ENCODE measurements at places on chromosomes 1 and 21.
A peak's percentile ranks its signal among the peaks of the same experiment; 100 is the strongest.

- no peak for DNase-seq
Observed at GRCh38 chr1:159089184-159089791, 12.7 kb upstream of the AIM2 start.

DNA sequence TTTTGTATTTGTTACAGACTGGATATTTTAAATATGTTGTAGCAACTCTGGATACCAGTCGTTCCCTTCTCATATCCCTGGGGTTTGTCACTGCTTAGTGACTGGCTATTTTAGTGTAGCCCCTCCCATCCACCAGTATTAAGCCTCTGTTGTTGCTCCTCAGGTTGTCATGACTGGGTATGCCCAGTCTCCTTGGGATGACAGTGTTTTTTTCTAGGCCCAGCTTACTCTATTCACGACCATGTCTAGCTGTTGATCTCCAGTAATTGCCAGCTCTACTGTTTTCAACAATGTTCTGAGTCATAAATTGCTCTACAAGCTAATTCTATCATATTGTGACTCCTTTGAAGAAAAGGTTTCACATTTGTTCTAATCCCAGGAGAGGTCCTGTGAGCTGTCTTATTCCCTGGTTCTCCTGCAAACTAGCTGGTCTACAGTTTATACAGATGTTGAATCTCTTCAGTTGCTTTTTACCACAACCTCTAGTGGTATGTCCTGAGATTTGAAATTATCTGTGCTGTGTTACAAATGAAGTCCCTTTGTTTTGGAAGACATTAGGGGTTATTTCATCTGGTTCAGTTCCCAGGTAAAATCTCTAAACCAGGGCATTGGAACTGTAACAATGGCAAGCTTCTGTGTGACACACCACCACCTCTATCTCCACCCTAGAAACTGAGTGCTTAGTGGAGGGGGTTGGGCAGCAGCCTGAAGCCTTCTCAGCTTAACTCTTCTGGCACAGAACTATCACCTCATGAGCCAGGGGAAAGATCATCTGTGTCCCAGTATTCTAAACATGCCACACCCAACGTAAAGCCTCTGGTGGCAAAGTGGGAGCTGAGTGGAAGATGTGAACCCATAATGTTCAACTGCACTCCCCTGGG lies 124.6 kb downstream of the TRIM33 start:
- no peak for DNase-seq

DNA sequence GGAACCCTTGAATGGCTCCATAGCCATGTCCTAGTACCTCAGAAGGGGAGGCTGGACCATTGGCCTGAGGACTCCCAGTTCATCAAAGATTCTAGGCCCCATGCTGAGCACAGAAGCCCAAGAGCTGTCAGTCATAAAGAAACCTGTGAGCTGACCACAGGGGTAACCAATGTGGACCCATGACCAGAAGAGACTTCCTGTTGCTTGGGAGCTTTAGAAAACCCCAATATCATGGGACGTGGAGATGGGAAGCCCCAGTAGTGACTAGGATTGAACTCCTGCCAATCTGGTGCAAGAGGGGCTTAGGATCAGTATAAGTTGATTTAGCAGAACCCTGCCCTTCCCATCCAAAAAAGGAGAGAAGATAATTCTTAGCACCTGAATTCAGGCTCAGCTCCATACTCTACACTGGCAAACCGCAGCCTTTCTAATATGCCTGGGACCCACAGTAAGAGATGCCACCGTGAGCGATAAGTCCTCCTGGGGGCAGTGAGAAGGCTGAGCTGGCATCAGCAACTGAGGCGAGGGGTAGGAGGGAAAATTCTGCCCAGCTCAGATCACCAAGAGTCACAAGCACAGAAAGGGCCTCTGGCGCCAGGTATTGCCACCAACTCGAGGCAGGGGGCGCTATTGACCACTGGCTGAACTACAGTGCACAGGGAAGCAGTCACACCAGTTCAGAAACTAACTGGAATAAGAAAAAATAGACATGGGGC lies 108.9 kb downstream of the CAPN8 start:
- peak; percentile 32 for DNase-seq

DNA sequence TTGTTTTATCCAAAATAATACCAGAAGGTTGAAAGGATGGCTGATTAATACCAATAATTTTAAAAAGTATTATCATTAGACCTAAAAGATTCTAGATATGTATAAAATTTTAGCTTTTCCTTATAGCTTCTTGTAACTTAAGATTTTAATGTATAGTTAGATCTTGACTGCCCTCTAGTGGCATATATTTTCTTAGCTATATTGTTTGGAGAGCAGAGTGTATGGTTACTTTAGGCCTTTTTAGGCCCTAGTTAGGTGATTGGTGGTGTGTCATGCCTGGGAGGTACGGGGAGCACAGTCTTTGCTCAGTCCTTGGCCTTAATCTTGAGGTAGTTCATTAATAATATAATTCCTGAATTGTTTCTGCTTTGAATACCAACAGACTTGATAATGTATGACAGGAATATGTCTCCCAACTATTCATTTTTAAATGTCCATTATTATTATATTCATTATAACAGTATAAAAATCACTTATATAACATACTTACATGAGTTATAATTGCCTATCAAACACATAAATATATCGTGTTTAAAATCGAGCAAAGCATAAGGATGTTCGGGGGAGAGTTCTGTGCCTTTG lies 328.4 kb downstream of the ZP4 start:
- DNase-seq, result peak; percentile 57

- DNase-seq, result no peak
Observed at GRCh38 chr1:245599371-245600174, 444.8 kb downstream of the KIF26B start.

DNA sequence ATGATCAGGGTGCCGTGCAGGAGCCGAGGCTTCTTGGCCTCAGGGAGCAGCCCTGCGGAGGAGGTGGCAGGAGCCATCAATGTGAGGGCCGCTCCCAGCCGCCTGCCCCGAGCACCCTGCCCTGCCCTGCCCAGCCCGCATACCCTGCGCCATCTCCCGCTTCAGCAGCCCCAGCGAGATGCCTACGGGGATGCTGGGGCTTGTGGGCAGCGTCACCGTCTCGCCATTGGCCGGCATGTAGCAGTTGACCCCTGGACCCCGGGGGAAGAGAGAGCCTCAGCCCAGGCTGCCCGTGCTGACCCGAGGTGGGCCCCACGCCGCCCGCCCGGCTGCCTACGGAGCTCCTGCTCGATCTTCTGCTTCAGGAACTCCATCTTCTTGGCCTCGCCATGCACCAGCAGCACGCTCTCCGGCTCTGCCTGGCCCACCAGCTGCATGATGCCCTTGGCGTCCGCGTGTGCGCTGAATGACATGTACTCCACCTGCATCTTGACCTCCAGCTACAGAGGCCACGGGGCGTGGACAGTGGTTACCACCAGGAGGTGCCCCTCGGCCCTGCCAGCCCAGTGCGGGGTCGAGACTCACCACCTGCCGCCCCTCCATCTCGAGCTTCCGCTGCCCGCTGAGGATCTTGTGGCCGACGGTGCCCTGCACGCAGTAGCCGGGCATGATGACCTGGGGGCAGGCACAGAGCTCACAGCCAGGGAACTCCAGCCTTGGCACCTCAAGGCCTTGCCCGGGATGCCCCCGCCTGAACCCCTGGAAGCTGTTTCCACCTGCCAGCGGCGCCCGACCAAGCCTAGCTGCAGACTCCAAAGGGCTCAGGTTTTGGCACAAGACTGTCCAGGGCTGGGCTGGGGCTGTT lies 4.3 kb downstream of the PUSL1 start:
- DNase-seq, result no peak

GRCh38 chr1:205661429-205662134 lies 18.7 kb downstream of the SLC45A3 start:
- DNase-seq, result no peak

DNA sequence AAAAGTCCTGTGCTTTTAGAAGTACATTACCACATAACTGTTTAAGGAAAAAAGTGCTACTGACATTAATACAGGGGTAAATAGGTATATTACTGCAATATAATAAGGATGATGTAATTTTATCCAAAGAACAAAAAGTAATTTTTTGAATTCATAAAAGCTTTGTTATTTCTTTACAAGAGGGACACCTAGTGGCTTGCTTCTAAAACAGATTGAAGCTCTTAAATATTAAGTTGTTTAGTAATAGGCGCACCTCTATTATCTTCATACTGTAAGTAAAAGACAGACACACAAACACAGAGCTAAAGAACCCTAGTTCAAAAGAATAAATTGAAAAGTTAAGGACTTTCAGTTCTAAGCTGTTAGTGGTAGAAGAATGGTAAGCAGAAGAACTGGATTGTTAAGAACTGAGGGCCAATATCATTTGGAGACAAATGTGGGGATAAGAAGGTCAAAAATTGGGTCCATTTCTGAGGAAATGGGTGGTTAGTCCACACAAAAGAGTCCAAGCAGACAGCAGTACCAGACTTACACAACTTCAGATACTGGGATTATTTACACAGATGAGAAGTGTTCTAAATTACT lies 15.4 kb downstream of the ZNHIT6 start:
- DNase-seq, result peak; percentile 12

- DNase-seq, result peak; percentile 5
Observed at GRCh38 chr1:50453266-50453665, 30.0 kb upstream of the DMRTA2 start.

DNA sequence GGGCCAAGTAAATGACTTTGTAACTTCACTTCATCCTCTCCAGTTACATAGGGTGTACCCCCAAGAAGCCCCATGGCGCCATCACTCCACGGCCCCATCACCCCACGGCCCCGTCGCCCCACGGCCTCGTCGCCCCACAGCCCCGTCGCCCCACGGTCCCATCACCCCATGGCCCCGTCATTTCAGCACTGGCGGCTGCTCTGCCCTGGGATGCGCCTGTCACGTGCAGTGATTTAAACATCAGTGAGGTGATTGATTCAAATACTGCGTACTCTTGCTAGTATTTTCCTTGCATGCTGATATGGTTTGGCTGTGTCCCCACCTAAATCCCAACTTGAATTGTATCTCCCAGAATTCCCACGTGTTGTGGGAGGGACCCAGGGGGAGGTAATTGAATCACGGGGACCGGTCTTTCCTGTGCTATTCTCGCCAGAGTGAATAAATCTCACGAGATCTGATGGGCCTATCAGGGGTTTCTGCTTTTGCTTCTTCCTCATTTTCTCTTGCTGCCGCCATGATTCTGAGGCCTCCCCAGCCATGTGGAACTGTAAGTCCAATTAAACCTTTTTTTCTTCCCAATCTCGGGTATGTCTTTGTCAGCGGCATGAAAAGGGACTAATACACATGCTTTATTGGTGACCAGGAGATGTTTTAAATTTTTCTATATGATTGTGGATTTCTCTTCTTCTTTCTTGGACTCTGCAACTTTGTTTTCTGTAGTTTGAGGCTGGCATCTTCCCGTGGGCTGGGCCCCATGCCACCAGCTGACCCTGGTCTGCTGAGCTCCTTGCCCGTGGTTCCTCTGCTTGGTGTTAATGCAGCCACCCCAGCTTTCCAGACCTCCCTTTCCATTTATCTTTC lies 50.1 kb upstream of the PCBP3 start:
- no peak for DNase-seq

DNA sequence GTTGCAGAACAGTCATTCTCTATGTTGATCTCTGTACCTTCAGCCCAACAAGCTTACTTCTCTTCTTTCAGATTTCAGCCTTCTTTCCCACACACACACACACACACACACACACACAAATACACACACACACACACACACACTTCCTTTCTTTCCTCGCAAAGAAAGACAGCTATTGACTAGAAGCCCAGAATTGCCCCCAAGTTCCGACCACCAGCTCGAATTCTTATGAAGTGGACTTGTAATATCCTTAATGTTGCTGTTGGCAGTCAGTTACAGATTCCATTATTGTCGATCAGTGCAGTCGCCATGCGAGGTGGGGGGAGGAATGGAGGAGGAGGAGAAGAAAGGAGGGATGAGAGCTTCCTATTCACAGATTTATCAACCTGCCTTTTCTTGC lies 125.5 kb downstream of the CLEC20A start:
- DNase-seq, result no peak

DNA sequence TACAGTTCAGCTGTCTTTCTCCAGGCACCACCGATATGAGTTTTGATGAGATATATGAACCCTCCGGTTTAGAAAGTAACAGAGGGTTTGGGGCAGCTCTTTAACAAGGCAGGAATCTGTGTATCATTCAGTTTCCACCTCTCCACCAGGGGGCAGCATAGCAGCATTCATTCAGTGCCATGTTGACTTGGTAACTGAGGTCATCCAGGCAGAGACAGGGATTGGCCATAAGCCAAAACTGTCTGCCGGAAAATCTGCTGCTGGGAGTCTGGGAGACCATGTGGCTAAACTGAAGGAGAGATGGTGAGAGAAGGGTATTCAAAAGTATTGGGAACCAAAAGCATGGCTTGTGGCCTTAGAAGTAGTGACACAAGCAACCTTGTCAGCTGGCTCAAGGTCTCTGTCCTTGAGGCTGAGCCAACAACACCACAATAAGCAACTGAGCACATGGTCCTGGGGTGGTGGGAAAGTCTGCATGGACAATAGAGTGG lies 98.5 kb downstream of the LMX1A start:
- DNase-seq, result peak; percentile 88

GRCh38 chr1:27368869-27369582 lies 2.3 kb upstream of the MAP3K6 start:
- DNase-seq, result no peak

- DNase-seq, result no peak
Observed at GRCh38 chr1:203173011-203173555, 2.5 kb downstream of the MYBPH start.

- no peak for DNase-seq
Observed at GRCh38 chr1:7196036-7196911, 411.0 kb downstream of the CAMTA1 start.
